ENCODE measurements at places on chromosomes 3 and 15. TPM values are rescaled to one million over a fixed set of nuclear protein-coding genes. Genes with fewer than 3 reads are reported as not detected.

SLC7A14 gene
- total RNA-seq = 0.03 TPM

PPP1R2 gene
- 53.4 TPM for total RNA-seq

RUBCN gene
- total RNA-seq = 22.7 TPM

PDE8A gene
- 21.1 TPM for total RNA-seq

DIS3L gene
- 31.2 TPM for total RNA-seq

GP5 gene
- total RNA-seq = 0.21 TPM

PEX5L gene
- 0.39 TPM for total RNA-seq
